ENCODE measurements at places on chromosomes 1 and 21.

DNA sequence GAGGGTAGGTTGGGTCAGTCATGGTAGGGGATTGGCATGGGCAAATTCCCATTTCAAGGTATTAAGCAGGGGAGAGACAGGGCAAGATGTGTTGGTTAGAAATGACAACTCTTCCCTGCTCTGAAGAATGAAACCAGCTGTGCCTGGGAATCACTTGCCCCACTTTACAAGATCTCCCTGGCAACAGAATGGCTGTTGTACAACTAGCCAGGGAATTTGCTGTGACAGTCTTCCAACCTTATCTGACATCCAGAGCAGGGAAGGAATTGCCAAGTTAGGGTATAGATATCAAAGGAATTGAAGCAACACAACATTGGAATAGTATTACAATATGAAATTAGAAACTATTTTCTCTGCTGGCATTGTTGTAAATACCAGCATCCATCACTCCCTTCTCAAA, 154.7 kb downstream of the CACNA1E start:
- DNase-seq: no peak

DNA sequence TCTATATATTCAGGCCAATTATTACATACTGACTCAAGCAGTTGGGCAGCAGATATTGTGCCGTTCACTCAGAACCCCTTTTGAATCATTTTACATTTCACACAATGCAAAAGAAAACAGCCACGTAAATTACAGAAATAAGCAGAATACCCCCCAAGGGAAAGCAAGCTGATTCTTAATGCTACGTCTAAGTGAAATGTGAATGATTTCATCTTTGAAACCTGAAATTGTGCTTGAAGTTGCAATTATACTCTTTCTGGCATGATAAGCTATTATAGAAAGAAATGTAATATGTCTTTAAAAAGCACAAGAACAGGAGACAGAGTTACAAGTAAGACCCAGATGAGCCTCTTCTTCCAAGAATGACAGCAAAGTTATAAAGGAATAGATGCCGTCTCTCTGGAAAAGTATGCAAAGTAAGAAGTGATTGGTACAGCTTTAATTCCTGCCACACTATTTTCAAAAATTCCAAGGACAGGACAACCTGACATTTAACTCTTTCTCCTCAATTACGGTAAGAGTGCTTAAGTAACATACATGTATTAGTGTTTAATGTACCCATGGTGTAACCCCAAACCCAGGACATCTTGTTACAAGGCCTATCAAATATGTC, 891.5 kb upstream of the ADGRL2 start:
- no peak for DNase-seq

DNA sequence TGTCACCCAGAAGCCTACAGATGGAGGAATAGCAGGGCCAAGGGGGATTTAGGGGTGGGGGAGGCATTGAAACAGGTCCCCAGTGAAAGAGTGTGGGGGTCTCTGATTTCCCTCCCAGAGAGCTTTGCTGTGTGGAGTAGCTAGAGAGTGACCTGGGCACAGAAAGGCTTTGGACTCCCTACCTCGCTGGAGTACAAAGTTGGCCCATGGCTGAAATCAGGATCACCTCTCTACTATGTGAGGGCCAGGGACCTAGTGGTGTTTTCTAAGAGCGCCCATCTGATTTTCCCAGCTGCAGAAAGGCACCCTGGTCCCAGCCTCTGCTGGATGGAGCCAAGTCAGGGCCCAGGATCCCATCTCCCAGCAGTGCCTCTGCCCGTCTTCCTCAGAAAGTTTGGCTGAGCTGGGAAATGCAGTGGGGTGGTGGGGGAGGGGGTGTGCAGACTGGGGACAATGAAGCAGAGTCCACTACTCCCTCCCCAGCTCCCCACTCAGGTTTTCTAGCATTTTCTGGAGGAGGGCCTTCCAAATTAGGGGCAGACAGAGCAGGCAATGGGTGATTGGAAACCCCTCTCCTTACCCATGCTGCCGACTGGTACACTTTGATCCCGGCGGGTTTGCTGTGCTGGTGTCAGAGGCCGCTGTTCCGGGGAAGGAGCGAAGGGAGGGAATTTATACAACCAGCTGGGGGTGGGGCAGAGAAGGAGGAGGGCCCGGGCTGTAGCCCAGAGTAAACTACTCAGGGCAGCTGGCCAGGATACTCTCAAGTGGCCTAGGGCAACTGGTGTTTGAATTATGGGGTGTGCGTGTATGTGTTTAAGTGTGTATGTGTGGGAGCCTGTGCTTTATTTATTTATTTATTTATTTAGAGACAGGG, at the start of gene SELENBP1:
Gene SELENBP1 (minus strand): TSS at position 648 of the 877 bp plus-strand sequence. CDS start 64 bp downstream, at position 584.
- DNase-seq: peak; percentile 57

- DNase-seq: no peak
These were observed 185.7 kb upstream of the VAMP3 start for GRCh38 chr1:7585216-7585907.

- no peak for DNase-seq
These were observed 231.9 kb downstream of the SDCCAG8 start for GRCh38 chr1:243487649-243488227.

GRCh38 chr1:213017447-213018273, 2.0 kb upstream of the ANGEL2 start:
- no peak for DNase-seq

DNA sequence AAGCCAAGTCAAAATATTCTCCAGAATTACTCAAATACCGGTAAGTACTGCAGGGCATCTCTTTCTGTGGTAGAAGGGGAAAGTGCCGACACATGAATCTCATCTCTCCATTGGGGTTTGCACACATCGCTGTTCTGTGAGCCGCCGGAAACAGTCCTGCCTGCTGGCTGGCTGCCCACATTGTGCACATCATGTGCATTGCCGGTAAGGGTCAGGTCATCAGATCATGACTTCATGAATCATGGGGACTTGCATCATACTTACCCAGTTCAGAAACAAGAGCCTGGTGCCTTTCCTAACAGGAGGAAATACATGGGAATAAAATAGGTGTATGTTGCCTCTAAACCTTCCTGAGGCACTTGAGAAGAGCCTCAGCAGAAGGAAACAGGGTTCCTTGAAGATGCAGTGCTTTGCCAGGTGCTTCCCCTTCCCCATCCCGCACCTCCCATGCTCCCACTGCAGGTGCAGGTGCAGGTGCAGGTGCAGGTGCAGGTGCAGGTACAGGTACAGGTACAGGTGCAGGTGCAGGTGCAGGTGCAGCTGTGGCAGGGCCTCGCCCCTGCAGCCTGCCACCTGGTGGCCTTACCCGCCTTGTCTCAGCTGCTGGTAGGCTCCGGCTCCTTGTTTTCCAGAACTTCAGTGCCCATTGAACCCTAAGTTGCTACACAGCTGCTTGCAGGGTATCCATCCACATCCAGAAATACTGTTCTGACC, 26.5 kb downstream of the GPR137B start:
- DNase-seq: no peak

DNA sequence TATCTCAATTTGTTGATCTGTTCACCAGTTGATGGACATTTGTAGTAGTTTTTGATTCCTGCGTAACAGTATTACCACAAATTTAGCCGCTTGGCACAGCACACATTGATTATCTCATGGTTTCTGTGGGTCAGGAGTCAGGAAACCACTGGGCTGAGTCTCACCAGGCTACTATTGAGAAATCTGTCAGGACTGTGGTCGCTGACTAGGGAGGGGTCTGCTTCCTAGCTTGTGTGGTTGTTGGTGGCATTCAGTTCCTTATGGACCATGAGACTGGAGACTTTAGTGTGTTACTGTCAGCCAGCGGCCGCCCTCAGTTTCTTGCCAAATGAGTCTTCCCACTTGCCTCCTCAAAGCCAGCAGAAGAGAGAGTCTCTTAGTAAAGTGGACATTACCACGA, 9.8 kb downstream of the PEX14 start:
- DNase-seq: no peak

GRCh38 chr1:62333441-62333840, 14.2 kb upstream of the KANK4 start:
- peak; percentile 10 for DNase-seq

GRCh38 chr1:228142155-228142691, 2.1 kb downstream of the GUK1 start:
- no peak for DNase-seq

- peak; percentile 58 for DNase-seq
These were observed 643 bp upstream of the MOV10 start for GRCh38 chr1:112673592-112674439.

DNA sequence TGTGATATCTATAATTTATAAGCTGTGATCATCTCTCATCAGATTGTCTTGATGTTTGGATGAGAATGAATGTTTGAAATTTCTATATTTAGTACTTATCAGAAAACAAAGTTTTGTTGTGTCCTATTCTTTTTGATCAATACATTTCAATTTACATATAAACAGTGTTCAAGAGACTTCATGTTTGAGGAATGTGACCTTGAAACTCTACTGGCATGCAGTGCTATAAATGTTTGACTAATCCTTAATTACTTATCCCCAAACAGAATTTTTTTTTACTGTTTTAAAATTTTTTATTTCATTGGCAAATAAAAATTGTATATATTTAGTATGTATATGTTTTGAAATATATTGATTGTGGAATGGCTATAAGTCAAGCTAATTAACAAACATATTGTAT, 1.5 kb upstream of the PRKAA2 start:
- no peak for DNase-seq

DNA sequence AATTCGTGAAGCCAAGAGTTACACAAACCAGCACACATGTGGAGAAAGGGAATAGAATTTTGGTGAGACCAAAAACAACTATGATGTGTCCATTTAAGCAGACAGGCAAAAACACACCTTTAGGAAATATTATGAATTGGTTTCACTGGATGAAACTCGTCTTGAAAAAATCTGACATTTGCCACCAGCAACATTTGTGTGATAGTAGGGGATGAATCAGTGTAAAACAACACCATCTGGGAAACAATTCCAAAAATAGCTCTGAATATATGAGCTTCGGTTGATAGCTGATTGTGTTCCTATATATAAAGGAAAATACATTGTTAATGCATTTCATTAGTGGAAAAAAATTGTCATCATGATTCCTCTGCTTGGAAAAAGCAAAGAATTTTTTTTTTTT, 327.8 kb downstream of the PAPPA2 start:
- no peak for DNase-seq

GRCh38 chr1:171179318-171180227, 5.5 kb upstream of the FMO2 start:
- DNase-seq: no peak

DNA sequence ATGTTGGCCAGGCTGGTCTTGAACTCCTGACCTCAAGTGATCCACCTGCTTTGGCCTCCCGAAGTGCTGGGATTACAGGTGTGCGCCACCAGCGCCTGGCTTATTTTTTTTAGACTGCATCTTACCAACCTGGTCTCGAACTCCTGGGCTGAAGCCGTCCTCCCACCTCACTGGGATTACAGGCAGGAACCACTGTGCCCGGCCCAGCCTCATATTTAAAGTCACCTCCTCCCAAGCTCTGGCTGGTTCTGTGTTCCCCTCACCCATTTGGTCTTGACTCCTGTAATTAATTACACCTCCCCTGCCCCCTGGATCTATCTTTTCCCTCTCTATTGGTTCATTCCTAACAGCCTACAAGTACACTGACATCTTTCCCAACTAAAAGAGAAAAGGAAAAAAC, 1.7 kb upstream of the EXOSC10 start:
- DNase-seq: no peak

DNA sequence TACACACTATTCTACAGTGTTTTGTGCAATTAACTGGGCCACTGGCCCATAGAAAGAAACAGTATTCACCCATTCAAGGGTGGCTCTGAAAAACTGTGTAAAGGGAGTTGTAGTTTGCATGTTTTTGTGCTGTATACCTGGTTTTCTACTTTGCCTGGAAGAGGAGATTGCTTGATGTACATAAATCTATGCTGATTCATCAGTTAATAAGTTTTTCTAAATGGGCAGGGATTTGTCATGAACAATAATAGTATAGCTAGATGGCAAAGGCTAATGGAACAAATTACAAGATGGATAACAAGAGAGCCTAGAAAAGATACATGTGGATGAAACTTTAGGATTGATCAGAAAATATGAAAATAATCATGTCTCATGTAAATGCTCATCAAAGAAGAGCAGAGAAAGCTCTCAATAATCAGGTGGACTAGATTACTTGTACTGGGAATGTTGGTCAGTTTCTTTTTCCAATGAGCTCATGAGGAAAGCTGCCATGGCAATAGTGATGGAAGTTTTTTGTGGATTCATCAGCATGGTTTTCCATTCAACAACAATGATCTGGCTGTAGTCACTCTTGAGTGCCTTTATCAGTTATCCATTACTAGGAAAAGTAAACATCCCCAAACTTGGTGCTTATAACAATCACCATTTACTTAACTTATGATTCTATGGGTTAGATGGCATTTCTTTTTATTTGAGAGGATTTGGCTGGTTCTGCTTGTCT, 602.8 kb downstream of the BRINP3 start:
- DNase-seq: no peak

DNA sequence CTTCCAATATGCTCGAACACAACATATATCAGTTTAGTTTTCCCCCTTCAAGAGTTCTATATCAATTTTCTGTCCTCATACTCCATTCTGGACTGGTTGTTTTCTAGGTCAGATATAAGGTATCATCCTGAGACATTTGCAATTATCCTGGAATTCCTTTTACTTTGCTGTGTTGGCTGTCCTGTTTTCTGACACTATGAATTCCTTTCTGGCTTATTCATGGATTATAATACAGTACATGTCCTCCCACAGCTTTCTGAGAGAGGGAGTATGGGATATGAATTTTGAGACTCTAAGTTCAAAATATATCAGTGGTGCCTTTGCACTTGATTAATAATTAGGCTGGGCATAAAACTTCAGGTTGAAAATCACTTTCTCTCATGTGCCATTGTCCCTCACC, 11.9 kb downstream of the PHTF1 start:
- DNase-seq: no peak

DNA sequence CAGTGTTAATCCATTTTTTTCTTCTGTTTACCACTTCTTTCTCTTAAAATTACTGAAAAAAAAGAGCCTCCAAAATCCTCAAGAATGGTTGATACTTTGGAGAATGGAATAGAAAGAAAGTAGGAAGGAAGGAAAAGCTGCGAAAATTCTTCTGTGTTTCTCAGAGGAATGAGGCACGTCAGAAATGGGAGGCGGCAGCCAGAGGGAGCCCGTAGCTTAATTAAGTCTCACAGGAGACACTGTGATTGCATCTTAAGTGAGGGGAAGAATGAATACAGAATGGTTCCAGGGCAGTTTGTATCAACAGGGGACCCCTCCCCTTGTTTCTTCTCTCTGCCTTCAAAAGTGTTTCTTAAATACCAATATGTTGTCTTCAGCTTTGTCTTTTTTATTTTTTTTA, 1099.5 kb downstream of the PLA2G4A start:
- DNase-seq: no peak
